Cardiac fibroblast (primary cell): ENCODE measurements at places on chromosomes 2 and 18.

- DNase-seq: no peak
Measured at GRCh38 chr2:70855667-70856066, 20.1 kb upstream of the CD207 start.

DNA sequence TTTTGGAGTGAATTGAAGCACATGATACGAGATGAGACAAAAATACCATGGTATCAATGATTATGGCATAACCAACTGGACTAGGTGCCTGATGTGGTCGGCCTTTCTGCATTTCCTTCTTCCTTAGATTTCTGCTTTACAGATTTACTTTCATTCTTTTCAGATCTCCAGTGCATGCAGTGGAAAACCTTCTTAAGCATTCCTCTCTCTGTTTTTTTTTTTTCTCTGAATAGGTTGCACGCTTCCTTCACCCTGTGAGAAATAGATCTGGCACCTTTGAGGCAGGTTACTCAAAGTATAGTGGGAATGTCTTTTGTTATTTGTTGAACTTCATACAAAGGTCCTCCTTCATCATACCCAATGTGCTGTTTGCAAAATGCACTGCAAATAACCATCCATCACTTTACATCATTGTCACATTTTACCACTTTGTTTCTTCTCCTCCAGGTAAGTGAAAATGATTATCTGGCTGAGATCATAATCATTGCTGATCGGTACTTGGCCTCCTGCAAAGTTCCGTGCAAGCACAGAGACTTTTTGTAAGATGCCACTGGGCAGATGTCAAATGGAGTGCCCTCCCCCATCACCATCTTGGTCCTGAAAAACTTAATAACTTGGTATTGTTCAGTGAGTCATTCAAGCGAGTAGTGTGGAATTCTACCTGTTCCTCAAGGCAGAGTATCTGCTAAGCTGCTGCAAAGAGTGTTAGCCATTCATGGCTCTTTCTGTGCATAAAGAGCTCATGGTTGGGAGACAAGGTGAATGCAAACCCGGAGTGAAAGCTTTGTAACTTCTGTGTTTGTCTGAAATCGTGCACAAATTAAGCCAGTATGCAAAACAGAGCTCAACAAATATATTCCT is 30.0 kb upstream of the KLHL14 start:
- DNase-seq: no peak

GRCh38 chr2:27214941-27215340 is 2.2 kb upstream of the CAD start:
- no peak for DNase-seq

DNA sequence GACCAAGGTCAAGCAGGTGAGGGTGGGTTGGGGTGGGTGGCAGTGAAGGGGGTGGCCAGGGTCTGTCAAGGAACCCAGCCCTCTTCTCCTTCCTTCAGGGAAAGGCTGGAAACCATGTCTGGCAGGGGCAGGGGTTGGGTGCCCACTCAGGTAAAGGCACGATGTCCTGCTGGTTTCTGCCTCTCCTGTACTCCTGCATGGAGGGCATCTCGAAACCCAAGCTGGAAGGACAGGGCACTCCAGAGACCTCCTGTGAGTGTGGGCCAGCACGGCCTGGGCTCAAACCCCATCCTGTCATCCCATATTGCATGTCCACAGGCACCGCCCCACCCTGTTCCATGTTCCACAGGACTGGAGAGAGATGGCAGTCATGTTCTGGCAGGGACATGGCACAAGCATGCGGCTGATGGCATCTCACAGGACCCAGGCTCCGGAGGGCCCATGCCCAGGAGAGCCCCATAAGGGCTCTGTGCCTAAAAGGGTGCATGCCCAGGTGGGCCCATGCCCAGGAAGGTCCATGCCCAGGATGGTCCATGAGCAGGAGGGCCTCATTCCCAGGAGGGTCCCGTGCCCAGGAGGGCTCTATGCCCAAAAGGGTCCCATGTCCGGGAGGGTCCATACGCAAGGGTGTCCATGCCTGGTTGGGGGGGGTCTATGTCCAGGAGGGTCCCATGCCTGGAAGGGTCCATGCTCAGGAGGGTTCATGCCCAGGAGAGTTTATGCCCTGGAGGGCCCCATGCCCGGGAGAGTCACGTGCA is 6.4 kb downstream of the GPR35 start:
- no peak for DNase-seq

DNA sequence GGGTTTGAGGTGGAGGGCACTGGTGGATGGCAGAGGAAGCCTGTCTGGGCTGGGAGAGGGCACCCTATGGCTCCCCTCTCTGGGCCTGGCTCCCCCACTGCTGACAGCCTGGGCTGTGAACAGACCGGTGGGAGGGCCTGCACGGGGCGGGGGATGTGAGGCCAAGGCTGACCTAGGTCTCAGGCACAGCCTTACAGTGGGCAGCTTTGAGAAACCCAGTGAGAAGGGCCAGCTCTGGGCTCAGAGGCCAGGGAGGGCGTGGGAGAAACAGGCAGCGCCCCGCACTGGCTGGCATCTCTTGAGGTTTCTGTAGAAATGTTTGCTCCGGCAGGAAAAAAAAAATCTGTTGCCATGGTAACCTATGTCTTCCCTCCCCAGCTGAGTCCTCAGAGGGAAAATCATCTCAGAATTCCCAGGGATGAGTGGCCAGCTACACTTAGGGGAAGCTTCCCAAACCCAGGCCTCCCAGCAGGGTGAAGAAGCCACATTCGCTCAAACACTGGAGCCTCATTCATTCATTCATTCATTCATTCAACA is 71.7 kb upstream of the TAF1B start:
- DNase-seq: peak; percentile 90

DNA sequence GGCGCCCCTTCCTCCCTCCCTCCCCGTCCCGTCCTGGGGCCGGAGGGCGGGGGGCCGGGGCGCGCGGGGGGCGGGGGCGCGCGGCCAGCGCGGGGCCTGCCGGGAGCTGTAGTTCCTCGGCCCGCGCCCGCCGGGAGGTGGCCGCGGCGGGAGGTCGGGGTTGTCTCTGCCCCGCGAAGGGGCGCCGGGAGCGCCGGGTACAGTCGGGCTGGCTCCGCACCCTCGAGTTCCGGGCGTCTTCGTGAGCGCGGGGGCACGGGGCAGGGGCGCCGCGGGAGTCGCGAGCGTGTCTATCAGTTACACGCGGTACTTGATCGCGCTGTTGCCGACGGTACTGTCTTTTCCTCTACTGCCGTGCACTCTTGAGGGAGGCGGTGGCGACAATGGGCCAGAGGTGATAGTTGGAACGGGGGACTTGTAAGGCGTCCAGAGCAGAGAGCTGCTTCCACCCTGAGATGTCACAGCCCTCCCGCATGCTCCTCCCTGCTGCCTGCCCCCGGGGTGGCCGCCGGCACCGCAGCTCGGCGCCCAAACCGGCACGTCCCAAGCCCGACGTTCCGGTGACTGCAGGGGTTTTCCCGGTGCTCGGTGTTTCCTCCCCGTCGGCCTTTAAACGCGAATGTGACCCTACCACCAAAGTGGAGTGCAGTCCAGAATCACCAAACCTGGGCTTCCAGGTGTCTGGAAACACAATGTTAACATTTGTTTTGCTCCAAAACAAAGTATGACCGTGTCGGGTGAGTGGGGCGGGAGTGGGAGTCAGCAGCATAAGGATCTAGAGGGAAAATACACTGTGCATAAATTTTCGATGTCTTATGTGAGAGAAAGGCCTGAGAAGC is at the start of gene PRKD3:
Gene PRKD3, minus strand, starts transcription at position 48 of the 839 bp plus-strand sequence. CDS start 8,309 bp downstream, outside the sequence.
- DNase-seq: peak; percentile 57

- no peak for DNase-seq
Measured at GRCh38 chr2:74168739-74169138, 9.9 kb downstream of the MOB1A start.

DNA sequence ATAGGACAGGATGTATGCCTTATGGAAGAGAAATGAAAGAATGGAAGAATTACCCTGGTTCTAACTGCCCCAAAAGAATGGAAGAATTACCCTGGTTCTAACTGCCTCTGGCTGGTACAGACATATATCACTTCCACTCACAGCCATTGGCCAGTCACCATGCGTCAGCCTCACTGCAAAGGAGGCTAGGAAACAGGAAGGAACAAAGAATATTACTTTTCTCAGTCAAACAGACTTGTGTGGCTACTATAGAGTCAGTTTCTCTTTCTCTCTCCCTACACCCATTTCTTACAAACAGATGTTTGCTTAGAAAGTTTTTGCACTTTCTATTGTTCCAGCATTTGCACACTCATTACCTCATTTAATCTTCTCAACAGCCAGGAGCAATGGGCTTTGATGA is 1111.1 kb upstream of the KLHL29 start:
- no peak for DNase-seq

GRCh38 chr18:50569930-50570329 is 10.0 kb downstream of the MAPK4 start:
- no peak for DNase-seq

DNA sequence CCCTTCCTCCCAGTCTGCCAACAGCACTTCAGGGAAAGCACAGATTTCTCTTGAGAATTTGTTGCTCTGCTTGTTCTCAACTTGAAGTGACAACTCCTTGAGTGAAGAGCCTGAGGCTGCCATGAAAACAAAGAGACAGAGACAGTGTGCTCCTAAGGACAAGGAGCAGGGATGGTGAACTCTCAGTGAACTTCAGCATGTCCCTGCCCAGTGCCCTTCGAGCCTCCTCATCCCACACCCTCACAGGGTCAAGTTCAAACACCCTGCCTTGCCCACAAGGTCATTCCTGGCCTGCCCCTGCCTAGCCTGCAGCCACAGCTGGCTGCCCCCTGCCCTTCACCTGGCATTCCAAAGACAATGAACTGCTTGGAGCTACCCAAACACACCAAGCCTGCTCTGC is 343.5 kb upstream of the KLHL29 start:
- no peak for DNase-seq

DNA sequence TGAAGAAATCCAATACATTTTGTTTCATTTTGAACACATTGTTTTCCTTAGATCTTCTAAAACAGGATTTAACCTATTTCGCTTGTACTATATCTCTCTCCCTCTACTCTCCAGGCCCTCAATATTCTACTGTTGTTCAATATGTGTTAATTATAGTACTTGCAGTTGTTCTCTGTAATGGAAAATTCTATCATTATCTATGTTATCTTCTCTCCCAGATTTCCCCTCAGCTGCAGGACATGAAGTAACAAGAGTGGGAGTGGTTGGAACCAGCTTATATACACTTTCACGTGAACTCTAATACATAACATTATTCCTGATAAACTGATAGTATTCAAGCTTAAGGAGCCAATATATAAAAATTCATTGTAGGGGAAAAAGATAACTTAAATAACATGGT is 7.0 kb upstream of the STRN start:
- no peak for DNase-seq

- peak; percentile 17 for DNase-seq
Measured at GRCh38 chr2:149562324-149562723, 25.3 kb downstream of the MMADHC start.

DNA sequence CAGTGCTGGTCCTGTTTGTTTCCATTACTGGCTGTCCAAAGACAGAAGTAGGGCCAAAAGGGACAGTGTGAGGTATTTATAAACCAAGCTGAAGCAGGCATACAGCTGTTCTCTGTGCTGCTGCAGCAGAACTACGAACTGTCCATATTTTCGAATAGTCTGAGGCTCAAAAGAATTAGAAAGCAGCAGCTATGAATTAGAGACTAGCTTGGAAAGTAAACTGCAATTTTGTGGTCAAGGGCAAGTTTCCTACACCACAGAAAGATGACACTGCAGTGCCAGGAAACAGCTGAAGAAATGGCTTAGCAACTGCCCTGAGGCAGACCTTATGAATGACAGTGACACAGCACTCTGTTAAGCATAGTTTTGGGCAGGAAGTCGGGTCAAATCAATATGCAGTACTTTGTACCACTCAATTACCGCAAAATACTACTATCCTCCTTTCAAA is 125.3 kb downstream of the TMEM131 start:
- DNase-seq: peak; percentile 82

- no peak for DNase-seq
Measured at GRCh38 chr2:197121756-197122385, 188.7 kb downstream of the ANKRD44 start.

DNA sequence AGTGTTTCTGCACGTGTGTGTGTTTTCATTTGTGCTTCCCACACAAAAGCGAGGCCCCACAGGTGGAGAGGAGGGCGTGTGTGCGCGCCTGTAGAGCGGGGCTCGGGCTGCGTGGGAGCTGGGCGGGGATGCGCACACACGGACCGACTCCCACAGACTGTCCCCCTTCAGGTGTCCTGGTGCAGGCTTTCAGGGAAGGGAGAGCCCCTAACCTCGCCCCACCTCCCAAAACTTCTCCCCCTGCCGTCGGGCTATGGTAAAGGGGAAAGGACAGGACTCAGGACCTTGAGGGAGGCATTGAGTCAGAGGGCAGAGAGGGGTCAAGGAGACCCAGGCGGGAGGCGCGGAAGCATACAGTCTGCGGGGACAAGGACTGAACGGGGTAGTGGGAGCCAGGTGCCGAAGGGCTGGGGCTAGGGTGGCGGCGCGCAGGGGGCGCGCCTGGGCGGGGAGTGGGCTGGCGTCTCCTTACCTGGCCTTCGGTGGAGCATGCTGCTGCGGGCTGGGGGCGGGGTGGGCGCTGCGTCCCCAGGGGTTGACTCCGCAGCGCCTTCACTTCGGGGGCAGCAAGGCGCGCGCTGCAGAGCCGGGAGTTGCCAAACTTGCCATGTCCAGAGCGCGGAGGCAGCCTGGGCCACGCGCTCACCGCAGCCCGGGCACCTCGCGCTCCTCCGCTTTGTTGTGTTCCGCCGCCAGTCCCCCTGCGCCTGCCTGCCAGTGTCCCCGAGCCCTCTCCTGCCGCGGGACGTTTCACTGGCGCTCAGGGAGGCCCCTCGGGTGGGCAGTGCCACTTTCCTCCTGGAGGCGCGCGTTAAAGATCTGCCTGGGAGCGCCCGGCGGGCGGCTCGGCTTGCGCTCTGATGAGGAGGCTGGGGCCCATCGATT is 302.0 kb downstream of the NCKAP5 start:
- no peak for DNase-seq

GRCh38 chr2:111936881-111937280 is 38.5 kb downstream of the MERTK start:
- DNase-seq: no peak

DNA sequence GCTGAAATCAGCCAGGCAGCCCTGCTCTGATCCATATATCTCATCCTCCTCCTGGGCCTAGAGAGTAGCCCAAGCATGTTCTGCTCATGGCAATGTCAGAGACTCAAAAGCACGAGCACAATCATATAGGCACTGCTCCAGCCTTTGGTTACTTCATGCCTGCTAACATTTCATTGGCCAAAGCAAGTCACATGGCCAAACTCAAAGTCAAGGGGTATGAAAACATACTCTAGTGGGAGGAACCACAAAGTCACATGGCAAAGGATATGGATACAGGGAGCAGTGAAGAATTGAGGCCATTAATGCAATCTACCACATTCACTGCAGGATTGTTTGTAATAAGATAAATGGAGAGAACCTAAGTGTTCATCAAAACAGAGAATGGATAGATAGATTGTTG is 87.8 kb upstream of the SPATS2L start:
- no peak for DNase-seq

DNA sequence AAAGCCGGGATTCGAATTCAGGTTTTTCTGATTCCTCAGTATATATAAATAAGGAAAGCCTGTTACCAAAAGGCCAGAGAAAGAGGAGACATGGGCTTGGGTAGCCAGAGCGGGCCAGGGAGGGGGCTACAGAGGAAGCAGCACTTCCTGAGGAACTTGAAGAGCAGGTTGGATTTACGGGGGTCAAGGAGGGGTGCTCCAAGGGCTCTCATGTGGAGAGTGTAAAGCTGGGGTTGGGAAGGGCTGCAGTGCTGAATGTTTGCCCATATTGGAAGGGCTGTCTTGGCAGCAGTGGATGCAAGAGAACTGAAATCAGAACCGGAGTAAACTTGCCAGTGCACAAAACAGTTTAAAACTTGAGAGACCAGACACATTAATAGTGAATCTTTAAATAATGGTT is 511.5 kb downstream of the CNTNAP5 start:
- DNase-seq: no peak

GRCh38 chr18:10032331-10033015 is 118.7 kb downstream of the VAPA start:
- no peak for DNase-seq

GRCh38 chr18:31710826-31711225 is 26.4 kb upstream of the B4GALT6 start:
- no peak for DNase-seq
